ENCODE measurements at places on chromosomes 7 and 10.

DNA sequence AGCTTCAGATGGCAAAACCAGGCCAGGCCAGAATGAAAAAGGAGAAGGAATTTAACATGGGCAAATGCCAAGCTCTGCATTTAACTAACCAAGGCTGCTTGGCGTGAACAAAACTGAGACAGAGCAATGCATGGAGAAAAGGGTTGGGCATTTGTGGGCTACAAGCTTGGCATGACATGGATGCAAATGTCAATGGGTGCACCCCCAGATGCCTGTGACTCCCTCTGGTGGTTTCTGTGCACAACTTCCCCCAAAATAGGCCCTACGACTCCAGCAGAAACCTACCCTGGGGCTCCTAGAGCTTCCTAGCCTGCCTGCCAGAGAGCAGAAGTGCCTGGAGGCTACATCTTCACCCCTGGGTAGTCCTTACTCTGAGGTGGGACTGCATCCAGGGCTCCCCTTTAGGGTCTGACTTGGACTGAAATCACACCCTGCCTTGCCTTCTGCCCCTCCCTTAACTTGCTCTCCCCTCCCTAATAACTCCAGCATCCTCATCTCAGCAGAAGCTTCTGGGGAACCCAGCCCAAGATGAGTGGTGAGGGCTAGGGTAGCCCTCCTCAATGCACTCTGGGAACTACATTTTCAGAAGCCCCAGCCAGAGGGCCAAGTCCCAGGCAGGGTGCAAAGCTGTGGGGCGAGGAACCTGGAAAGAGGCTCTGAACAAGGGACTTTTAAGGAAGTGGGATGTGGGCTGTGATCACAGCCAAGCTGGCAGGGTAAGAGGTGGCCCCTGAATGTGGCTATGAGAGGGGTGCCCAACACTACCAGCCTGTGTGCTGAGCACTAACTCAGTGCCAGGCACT lies 11.3 kb downstream of the GPRIN2 start:
- peak; percentile 8 for DNase-seq

DNA sequence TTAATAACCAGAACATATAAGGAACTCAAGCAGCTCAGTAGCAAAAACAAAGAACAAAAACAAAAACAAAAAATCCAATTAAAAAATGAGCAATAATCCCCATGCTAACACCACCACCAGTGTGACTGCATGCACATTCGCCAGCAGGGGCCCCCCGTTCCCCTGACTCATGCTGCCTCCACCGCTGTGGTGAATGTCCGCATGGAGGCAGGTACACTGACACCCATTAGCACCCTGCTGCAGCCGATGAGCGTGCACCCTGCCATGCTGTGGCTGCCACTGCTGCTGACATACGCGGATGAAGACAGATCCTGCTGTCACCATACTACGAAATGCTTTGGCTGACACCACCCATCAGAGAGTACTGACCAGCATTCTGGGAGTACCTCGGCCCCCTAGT lies 321.6 kb upstream of the LRRTM3 start:
- no peak for DNase-seq

DNA sequence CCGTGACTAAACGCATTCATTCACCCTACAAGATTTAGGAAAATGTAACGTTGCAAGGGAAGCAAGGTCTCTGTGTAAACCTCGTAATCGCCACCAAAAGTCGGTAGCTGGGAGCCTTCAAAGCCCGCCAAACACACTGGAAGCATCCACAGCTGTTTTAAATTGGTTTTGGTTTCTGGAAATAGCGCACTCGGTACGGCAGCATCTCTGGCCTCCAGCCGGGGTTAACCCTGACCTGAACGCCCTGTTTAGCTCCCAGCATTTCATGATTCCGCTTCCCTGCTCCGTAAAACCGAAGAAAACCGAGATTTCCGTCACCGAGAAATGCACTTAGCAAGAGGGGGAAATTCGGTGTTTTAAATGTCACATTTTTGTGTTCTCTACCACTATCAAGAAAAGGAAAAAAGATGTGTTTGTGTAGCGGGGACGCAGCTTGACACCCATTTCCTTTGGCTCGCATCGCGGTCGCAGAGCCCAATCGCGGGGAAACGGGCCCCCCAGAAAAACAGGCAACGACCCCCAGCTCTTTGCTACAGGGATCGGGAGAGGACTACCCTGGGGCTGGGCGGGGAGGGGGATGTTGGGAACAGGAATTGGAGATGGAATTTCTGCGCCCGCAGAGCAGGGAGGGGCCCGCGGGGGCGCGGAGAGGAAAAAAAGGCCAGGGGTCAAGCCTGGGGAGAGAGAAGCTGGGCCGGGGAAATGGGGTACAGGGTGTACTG lies 646 bp downstream of the SGCE start:
- no peak for DNase-seq

DNA sequence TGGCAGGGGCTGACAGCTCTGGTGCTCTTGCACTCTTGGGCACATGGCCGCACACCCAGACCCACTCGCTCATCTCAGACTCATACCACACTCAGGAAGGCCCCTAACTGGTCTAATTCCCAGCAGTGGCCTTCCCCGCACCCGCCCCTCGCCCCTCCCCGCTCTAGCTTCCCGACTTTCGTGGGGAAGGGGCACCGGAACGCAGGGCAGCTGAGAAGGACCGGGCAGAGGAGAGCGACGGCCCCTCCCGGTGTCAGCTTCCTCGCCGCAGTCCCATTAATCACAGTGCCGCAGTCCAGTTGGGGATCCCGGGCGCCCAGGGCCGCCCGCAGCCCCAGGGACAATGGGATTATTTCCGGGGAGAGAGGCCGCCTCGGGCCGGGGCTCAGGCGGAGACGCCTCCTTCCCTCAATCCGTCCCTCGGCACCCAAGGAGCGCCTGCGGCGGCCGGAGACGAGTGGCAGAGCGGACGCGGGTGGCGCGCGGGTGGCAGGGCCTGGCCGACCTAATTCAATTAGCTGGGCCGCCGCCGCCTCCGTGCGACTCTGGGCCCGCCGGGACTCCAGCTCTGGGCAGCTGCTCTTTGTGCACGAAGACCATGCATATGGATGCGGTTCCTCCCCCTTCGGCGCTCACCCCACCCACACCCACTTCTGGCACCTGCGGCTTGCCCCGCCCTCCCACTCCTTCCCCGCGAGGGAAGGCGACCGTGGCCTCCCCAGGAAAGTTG lies 7.8 kb upstream of the TLX1 start:
- DNase-seq = no peak

- DNase-seq = peak; percentile 72
These were observed 77.8 kb upstream of the ATP6V0A4 start for GRCh38 chr7:138875794-138876193.

Data from stimulated activated CD4-positive, alpha-beta T cell treated with anti-CD3 and anti-CD28 coated beads, Interleukin-1b, Interleukin-23, amount 100 ng/mL, for 48 hours (primary cell).